ENCODE measurements at places on chromosomes 7 and 10.

DNA sequence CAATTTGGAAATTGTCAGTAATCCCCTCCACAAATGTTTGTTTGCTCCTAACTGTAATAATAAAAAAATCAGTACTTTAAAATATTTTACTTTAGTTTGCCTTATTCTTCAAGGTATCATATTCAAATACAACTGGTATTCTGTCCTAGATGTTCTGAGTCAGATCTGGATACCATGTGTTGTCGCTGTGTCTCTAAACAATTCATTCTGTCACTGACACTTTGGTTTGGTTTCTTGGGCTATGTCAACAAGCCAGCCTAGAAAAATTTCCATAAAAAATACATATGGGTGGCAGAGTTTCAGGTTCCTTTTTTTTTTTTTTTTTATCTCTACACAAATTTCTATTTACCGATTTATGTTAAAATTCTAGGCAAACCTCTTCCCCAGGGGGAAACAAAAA is 33.2 kb upstream of the SEMA3D start:
- no peak for DNase-seq

DNA sequence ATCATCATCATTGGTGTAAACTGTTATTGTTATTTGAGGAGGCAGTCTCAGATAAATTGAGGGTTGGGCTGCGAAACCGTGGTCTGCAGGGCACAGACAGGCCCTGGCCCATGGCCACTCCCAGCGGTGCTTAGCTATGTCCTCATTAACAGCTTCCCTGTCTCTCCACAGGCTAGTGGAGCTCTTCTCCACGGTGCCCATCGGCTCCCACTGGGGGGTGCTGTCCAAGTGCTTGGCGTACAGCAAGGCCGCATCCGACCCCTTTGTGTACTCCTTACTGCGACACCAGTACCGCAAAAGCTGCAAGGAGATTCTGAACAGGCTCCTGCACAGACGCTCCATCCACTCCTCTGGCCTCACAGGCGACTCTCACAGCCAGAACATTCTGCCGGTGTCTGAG is 21.6 kb downstream of the GPR26 start:
- no peak for DNase-seq

DNA sequence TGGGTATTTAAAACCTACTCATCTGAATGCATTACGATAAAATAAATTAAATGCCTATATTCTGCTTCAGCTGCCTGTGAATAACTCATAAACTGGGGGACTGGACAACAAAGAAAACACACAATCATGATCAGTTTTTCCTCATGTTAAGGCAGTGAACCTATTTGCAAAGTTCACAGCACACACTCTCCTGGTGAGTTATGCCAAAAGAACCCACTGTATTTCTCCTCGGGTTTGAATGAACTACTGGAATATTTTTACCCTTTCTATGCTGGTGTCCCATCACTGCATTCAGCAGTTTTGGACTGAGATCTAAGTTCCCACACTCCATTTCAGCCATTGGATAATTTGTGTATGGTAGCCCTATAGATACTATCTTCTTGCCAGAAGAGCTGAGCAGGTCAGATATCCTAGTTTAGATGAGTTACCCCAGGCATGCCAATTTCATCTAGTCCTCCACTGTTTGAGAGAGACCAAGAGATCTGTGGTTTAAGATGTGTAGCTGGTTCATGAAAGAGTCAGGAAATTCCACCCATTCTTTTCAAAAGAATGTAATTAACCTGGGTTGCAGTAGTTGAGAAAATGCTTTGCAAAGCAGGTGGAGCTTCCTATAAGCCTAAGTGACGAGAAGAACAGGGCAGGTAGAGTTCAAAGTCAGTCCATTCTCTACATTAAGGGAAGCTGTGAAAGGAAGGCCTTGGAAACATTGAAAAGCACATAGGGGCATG is 101.7 kb downstream of the PLXDC2 start:
- no peak for DNase-seq

DNA sequence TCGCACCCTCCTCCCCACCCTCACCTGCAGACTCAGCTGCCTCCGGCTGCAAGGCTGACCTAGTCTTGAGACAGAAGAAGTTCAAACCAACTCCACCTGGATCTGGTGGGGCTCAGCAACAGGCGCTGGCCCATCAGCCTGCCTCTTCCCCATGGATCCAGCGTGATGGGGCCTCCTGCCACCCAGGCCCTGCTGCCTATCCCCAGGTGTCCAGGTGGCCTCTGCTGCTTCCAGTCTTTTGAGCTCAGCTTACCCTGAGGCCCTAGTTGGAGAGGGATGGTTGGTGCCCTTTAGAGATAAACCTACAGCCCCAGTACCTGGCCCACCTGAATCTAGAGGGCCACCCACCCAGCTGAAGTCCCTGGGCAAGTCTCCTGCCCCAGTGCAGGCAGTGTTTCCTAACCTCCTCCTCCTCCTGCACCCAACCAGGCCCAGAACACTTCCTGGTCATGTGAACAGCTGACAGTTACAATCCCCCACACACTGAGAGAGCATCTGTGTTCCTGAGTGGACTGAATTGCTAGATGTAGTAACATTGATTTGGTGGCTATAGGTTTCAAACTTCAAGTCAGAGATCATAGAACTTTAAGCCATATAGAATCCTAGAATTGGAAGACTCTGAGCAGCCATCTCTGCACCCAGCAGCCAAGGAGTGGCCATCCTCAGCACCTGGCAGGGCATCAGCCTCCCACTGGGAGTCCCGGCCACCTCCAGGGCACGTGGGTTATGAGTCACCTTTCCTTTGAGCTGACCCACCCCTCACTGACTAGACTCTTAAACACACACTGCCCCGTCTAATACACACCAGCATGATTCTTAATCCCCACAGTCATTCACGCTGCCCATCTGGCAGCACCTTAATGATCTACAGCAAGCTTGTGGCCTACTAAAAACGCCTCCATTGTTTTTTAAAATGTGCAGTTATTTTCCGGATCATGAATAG is 51.9 kb downstream of the ALOX5 start:
- peak; percentile 45 for DNase-seq

GRCh38 chr7:1225441-1226185 is 7.1 kb upstream of the UNCX start:
- peak; percentile 52 for DNase-seq

DNA sequence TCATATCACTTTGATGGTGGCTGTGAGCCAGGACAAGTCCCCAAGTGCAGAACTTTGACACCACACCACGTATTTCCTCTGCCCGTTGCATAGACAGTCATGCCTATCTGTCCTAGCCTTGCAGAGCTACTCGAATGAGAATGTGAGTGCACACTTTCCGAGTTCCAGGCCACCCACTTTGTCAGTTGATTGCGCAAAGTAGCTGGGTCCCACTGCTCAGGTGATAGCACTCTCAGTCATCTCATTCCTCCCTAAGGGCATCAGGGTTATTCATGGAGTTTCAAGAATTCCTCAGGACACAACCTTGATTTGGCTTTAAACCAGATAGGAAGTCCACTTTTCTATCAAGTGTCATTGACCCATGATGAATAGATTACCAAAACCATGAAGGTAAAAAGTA is 19.3 kb downstream of the LSM5 start:
- no peak for DNase-seq

- no peak for DNase-seq
Measured at GRCh38 chr10:122014652-122015248, 25.8 kb downstream of the TACC2 start.

DNA sequence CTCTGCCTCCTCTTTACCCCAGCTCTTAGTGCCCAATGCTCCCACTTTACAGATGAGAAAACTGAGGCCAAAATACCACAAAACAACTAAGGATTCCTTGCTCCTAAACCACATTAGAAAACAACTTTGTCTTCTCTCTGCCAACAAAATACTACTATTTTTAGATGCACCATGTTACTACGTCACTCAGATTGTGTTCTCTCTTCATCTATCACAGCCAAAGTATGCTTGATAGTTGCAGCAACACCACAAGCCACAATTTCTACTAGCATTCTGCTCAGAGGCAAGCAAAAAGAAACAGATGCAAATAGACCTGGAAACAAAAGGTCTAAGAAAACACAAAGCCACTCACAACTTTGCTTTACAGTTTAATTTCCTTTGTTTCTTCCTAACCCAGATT is 3.3 kb upstream of the PDE1C start:
- no peak for DNase-seq

DNA sequence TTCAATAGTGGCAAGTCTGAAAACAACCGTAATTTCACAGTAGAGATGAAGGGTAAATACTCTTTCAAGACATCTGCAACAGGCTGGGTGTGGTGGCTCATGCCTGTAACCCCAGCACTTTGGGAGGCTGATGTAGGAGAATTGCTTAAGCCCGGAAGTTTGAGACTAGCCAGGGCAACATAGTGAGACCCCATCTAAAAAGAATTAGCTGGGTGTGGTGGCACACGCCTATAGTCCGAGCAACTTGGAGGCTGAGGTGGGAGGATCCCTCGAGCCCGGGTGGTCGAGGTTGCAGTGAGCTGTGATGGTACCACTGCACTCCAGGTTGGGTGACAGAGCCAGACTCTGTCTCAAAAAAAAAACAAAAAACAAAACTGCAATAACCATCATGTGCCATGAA is 71.8 kb downstream of the PFKFB3 start:
- DNase-seq = no peak
